ENCODE measurements at places on chromosomes 5 and 9.

- DNase-seq: no peak
Measured at GRCh38 chr5:39256477-39257235, 37.3 kb upstream of the FYB1 start.

DNA sequence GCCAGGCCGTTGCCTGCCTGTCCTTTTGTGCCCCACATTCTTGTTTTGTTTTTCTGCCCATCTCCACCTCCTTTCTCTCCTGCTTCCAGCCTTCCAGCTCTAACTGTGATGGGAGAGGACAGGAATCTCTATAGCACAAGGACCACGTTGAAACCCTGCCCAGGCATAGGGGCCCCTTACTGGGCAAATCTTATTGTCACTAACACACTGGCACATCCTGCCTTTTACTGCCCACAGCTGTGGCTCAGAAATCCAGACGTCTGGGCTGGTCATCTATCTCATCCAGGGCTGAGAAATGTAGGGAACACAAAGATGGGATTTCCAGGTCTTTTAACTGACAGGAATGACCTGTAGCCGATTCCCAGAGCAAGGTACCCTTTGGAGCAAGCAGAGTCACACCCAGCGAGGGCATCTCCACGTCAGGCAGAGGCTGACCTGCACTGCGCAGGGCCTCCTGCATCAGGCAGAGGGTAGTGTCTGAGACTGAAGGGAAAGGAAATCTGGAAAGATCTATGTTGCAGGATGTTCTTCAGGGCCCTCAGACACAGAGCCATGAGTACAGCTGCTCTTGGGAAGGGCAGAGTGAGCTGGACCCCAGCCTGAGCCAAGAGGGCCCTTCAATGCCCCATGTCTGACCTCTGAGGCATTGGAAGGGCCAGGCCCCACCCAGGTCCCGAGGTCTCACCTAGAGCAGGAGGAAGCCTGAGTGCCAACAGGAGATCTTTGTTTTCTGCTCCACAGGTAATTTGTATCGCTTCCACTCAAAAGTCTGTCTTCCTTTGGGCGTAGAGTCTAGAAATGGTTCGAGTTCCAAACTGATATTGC, 278.8 kb downstream of the FSTL4 start:
- no peak for DNase-seq

GRCh38 chr9:81379655-81380054, 309.7 kb downstream of the TLE1 start:
- no peak for DNase-seq

GRCh38 chr5:72634444-72634843, 127.2 kb upstream of the ZNF366 start:
- no peak for DNase-seq

DNA sequence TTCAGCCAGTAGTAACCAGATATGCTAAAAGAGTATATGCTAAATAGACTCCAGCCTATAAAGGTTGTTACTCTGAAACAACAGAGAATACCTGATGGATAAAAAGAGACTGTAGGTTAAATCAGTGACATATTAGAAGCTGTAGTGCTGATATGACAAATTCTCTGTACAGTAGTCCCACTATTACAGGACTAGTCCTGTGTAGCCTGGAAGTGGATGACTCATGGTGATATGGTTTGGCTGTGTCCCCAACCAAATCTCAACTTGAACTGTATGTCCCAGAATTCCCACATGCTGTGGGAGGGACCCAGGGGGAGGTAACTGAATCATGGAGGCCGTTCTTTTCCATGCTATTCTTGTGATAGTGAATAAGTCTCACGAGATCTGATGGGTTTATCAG, 276.2 kb upstream of the POU5F2 start:
- DNase-seq: no peak

DNA sequence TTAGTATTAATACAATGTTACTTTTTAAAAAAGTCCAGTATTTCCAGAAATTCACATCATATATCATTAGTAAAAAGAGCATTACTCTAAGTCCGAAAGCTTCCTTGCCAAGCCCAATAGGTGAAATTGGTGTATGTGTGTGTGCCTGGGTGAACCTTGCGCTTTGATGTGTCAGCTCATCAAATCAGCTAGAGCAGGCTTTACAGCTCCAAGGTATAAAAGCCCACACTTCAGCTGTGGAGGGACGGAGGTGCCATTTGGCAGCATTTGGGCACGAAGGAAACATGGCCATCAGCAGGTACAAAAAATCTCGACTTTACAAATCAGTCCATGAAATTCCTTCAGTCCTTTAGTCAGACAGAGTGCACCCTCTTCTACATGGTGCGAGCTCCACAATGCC, 76.5 kb upstream of the IL7R start:
- DNase-seq: no peak

- no peak for DNase-seq
Measured at GRCh38 chr9:14373706-14374105, 59.8 kb upstream of the NFIB start.

- DNase-seq: no peak
Measured at GRCh38 chr9:126157826-126158587, 168.6 kb upstream of the MVB12B start.

DNA sequence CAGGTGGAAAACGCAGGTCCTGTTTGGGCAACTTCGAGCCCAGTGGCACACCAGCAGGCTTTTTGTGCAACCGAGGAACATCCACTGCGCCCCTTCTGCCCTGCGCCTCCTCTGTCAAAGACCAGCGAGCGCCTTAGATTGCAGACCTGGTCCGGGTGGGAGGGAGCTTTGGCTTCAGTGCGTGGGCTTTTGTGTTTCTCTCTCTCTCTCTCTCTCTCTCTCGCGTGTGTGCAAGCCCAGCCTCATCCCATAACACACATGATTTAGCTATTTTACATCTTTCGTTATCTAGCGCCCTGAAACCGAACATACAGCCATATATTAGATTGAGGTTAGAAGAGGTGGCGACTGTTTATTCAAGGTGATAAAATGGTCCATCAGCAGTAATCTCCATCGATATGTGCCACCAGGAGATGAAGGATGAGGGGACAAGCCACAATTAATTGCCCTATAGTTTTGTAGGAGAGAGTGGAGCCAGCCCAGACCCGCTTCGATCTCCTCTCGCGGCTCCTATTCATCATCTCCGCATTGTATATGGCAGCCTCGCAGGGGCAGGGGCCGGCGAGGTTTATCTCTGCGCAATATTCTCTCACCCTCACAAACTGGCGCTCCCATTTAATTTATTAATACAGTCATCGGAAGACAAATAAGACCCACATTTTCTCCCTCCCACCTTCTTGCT, 5.3 kb downstream of the PRDM6 start:
- no peak for DNase-seq

- no peak for DNase-seq
Measured at GRCh38 chr5:38938424-38938823, 92.6 kb downstream of the OSMR start.

- no peak for DNase-seq
Measured at GRCh38 chr5:126875303-126875785, 98.4 kb downstream of the LMNB1 start.

DNA sequence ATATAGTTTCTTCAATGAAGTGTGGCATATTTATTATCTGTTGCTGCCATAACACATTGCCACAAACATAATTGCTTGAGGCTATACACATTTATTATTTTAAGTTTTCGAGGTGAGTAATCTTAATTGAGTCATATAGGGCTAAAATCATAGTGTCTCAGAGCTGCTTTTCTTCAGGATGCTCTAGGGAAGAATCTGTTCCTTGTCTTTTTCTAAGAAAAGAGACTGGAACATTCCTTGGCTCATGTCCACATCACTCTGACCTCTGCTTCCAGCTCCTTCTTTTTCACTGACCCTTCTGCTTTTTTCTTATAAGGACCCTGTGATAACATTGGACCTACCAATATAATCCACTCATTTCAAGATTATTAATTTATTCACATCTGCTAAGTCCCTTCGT, 632.4 kb upstream of the TYRP1 start:
- DNase-seq: no peak

GRCh38 chr5:123874600-123875201, 362.7 kb downstream of the CSNK1G3 start:
- DNase-seq: no peak

DNA sequence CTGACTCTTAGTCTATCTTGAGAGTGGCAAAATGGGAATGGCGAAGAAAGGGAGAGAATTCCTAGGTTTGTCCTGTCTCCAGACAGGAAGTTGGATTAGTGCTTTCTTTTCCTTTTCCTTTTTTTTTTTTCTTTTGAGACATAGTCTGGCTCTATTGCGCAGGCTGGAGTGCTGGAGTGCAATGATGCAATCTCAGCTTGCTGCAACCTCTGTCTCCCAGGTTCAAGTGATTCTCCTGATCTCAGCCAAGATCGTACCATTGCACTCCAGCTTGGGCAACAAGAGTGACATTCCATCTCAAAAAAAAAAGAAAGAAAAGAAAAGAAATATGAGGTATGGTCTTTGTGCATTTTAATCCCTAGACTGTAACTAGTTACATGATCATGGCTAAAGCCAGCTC, 12.6 kb upstream of the KIF27 start:
- DNase-seq: no peak

GRCh38 chr5:4646715-4647375, 493.3 kb upstream of the ADAMTS16 start:
- no peak for DNase-seq

DNA sequence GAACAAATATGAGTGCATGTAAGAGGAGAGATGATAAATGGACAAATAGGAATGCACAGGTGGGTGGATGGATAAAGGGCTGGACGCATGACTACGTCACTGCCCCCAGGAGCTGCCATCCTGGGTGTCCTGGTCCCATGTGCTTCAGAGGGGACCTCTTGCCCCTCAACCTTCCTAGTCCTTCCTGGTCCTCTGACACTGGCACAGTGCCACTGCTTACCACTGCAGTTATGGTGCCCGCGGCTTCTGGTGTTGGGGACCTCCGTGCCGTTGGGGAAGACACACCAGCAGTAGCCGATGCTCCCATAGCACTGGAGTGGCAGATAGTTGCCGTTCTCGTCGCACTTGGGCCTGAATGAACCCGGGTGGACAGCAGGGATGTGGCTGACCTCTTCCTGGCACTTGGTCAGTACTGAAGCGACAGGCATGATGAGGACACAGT, 9.8 kb downstream of the CD74 start:
- DNase-seq: no peak

GRCh38 chr9:83219924-83220438, 157.0 kb upstream of the RASEF start:
- no peak for DNase-seq

GRCh38 chr5:44770780-44771717, 37.7 kb upstream of the MRPS30 start:
- no peak for DNase-seq

- no peak for DNase-seq
Measured at GRCh38 chr5:141826674-141827073, 51.5 kb downstream of the PCDH1 start.

DNA sequence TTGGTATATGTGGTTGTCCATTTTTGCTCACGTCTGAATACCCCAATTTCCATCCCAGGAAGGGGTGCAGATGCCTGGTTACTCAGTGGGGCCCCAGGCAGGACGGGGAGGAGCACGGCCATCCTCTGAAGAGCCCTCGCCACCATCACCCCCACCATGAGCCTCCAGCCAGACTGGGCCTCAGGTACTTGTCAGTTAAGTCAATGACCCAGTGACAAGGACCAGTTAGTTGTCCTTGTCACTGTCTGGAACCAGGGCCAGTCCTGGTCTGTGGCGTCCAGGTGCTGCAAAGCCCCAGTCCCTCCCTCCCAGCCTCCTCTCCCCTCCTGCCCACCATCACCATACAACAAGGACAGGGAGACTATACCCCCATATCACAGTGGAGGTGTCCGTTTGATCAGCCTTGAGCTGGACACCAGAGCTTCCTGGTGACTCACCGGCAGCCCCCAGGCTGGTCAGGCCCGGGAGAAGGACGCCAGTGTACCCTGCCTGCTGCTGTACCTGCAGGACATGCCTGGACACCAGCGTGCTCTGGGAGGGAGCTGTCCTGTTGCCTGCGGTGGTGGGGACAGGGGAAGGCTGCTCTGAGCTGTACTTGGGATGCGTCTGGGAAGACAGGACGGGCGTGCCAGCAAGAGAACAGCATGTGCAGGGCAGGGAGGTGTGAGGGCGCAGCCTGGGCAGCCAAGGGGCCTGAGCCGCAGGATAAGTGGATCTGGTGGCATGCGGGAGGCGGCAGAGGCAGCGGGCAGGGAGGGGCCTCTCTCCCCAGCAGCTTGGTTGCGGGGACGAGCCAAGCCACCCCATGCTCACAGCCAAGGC, 32.6 kb upstream of the TTLL11 start:
- DNase-seq: no peak

DNA sequence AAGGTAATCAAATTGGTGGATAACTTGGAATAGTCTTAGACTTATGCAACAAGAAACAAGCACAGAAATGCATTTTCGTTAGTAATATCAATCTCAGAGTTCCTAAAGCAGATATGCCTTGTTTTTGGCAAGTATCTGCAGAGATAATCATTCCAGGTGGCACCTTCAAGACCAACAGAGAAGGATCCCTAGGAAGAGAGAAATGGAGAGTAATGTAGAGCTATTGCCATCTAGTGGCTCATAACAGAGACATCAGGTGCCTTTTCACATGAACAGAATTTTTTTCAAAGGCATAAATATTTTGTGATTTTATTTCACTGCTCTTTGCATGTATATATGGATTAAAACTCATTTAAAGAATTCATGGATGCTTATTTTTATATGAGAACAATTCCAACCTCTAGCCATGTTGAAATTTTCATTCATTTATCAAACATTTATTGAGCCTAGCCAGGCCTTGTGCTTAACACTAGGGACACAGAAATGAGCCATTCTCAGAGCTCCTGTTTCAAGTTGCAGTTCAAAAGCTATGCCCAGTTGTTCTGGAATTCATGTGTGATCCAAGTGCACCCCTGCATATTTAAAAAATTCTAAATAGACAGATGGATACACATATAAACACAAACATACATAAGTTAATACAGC, 117.5 kb upstream of the OR13F1 start:
- peak; percentile 5 for DNase-seq

- no peak for DNase-seq
Measured at GRCh38 chr9:134570711-134571325, 70.8 kb upstream of the COL5A1 start.

- no peak for DNase-seq
Measured at GRCh38 chr9:8599937-8600336, 800.4 kb upstream of the DMAC1 start.

GRCh38 chr5:179378116-179378440, 32.8 kb upstream of the ADAMTS2 start:
- DNase-seq: no peak

DNA sequence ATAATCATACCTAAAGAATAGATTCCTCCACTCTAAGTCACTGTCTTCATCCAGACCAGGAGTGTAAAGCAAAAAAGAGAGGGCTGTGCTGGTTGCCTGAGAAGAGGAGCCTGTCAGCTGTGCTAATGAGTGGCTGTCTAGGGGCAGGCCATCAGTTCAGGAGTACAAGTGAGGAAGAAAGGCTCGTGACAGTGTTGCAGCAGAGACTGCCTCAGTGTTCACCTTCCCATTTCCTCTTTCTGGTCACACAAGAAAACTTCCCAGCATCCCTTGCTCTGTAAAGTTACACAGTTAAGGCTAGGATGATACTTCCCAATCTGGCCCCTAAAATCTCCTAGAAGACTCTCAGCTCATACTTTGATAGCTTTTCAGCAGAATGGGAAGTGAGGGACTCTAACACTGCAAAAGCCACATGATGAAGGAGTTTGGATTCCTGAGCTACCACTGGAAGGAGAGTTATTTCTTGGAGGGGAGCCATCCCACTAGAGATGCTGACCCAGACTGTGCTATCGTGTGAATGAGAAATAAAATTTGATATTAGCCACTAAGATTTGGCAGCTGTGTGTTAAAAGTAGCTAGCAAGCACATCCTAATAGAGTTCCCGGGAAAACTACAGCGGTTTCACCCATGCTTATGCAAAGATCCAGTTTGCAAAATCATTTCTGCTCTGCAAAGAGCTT, 67.1 kb downstream of the ADAMTS12 start:
- no peak for DNase-seq
